ENCODE measurements at places on chromosomes 4 and X.
A peak's percentile ranks its signal among the peaks of the same experiment; 100 is the strongest.

GRCh38 chrX:17919896-17920446 is 58.9 kb upstream of the RAI2 start:
- DNase-seq, result no peak

DNA sequence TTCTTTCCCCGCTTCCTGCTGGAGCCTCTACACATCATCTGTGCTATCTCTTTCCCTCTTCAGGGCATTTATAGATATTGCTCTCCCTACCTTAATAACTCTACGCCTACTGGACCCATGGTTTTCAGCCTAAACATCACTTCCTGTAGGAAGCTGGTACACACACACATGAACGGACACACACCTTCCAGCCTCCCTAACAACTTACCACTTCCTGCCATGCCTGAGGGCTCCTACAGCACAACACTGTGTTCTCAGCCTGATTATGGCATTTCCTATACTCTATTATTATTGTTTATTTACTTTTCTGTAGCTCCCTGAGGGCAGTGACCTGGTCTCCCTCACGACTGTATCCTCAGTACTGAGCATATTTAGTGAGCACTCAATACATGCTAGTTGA is 163.6 kb upstream of the MAP3K15 start:
- peak; percentile 42 for DNase-seq

GRCh38 chr4:168725930-168726329 is 229.1 kb downstream of the PALLD start:
- DNase-seq, result no peak

DNA sequence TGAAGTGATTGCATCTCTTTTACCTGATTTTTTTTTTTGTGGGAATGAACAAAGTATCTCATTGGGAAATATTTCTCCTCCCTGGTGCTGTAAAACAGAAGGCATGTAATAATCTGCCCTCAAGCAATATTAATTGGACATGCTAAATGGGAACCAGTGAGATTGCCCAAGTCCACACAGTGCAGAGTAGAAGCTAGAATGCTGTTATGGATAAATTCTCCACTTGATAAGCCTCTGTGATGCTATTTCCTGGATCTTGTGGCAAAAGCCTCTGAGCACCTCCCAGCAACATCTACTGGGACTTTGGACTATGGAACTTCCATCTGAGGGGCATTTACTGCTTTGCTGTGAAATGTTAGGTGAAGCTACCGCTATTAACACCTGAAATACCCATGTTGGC is 46.9 kb upstream of the YTHDC1 start:
- no peak for DNase-seq

DNA sequence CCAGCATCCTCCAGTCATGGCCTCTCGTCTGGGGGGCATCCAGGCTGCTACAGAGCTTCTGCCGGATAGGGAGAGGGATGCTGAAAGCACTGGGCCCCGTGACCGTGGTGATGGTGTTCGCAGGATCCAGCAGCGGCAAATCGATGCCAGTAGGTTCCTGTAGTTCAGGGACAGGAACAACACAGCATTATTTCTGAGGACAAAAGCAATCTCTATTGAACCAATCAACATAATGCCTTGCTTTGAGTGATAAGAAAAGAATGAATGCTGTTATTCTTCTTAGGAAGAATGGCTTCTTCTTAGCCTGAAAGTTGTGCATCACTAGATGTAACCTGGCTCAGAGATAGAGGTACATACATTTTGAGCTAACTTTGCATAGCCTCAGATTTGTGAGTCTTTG is 378.6 kb downstream of the UNC5C start:
- DNase-seq, result no peak

- DNase-seq, result no peak
These were observed 77.2 kb upstream of the SPIN4 start for GRCh38 chrX:63428348-63428747.

DNA sequence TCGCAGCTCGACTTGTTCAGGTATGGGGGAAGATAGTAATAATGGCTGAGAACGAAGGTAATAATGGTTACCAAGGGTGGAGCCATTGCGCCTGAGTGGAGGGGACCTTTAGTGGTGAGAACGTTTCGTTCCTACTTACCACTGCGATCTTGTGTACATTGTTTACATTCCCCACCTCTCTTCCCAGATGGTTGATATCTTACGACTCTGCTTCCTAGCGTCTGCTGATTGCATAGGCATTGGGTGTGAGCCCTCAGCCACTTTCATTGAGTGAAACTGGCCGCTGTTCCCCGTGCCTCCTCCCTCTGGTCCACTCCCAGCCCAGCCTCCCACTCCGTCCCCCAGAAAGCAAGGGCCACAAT is 850 bp downstream of the IGBP1 start:
- DNase-seq, result no peak

GRCh38 chr4:36303426-36304137 is 22.2 kb downstream of the DTHD1 start:
- no peak for DNase-seq

DNA sequence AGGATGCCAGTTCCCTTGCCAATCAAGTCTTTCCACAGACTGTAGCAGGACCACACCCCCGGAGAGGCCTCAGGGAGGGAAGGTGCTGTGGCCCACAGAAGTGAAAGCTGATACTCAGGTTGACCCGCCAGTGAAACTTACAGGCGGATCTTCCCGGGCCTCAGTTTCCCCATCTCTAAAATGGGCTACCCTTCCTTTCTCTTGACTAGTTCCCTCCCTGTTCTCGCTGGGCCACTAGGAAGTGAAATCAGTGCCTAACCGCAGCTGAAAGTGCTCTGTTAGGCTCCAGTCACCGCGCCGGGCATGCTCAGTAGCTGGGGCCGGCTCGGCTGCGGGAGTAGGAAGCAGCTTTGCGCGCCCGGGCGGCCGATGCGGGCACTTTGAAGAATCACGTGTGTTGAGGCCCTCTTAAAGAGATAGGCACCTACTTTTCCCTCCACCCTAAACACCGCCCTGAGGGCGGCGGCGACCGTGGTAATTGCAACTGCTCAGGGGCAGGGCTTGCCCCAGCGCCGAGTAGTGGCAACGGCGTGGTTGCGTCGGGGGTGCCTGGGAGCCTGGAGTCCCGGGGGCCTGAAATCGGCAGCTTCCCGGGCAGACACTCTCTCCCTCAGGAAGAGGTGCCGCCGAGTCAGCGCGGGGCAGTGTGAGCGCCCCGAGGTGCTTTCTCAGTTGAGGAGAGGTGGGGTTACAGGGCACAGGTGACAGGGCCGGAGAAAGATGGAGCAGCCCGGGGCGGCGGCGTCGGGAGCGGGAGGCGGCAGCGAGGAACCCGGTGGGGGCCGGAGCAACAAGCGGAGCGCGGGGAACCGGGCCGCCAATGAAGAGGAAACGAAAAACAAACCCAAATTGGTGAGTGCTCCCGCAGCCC is at the start of gene DIAPH2:
Gene DIAPH2 (plus strand): TSS at position 504 of the 871 bp plus-strand sequence.
- peak; percentile 84 for DNase-seq

DNA sequence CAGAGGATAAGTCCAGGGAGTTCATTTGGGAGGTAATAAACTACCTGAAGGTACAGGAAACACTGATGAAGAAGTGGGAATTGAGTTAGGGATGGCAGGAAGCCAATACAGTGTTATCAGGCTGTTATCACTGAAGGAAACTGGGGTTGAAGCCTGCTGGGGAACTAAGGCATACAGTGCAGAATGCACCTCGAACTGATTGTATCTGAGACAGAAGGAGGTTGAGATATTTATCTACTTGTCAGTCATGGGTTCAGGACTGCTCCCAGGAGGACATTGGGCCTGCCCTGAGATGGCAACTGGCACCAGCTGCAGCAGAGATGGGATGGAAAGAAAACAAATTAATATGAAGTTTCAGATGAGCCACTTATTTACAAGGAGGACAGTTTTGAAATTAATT is 35.5 kb upstream of the CD38 start:
- DNase-seq, result no peak

- no peak for DNase-seq
These were observed 97.6 kb downstream of the RAB28 start for GRCh38 chr4:13386405-13387107.

DNA sequence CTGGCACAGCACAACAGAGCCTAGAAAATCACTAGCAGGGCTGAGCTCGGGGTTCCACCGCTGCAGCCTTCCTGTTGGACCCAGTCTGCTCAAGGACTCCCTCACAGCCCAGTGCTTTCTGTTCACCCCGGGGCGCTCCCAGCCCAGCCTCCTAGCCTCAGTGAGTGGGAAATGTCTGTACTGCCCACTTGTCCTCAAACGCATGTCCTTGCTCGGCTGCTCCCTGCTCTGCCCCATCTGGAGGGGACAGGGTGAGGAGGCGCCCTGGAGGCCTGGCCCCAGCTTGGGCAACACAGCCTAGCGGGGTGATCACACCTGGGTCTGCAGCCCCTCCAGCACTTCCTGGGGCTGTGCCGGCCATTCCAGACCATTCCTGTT is 11.9 kb upstream of the CCNQ start:
- DNase-seq, result no peak

GRCh38 chrX:70979136-70979762 is 48.4 kb upstream of the SLC7A3 start:
- DNase-seq, result no peak

DNA sequence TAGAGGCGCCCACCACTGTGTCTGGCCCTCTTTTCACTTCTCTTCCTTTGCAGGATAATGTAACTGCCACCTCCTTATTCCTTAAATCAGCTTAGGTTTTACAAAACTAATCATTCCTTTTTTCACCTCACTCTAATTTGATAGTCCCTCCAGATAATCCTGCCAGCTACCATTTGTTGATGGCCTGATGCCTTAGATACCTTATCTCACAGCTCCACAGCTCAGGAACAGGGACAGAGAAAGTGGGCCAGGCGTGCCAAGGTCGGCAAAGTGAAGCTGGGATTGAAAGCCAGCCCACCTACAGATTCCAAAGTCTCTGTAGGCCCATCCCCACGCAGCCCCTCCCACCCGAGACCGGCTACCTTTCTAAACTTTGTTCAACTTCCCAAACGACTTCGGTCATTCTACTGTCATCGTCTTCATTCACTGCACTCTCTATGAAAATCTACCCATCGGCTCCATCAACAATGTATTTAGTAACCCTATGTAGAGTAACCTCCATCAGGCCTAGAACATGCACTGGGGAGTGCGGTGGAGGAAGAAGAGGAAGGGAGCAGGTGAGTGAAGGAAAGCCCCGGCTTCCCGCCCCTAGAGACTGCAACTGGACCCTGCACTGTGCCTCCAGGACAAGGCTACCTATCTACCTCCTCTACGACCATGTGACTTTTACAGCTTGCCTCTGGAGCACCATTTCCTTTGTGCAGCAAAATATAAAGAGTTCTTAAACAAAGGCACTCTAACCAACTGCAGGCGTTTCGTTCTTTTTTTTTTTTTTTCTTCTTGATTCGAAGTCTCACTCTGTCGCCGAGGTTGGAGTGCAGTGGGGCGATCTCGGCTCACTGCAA is 1.5 kb downstream of the CASP6 start:
- DNase-seq, result no peak

- DNase-seq, result no peak
These were observed 342.3 kb downstream of the ZNF674 start for GRCh38 chrX:46202733-46203514.

DNA sequence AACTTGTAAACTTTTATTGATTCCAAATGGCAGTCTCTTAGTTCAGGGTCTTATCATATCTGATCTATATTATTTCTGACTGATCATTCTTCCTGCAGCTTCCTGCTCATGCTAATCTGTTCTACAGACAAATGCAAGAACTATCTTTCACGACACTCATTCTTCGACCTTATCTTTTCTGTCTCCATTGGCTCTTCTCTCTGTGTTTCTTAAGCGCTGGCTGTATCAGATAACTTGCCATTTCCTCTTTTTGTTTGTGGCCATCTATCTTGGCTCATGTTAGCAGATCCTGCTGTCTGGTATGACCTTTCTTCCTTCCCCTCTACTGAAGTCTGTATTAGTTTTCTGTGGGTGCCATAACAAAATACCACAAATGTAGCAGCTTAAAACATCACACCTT is 230.5 kb upstream of the PUDP start:
- no peak for DNase-seq

GRCh38 chr4:114754616-114755015 is 156.0 kb downstream of the UGT8 start:
- no peak for DNase-seq

DNA sequence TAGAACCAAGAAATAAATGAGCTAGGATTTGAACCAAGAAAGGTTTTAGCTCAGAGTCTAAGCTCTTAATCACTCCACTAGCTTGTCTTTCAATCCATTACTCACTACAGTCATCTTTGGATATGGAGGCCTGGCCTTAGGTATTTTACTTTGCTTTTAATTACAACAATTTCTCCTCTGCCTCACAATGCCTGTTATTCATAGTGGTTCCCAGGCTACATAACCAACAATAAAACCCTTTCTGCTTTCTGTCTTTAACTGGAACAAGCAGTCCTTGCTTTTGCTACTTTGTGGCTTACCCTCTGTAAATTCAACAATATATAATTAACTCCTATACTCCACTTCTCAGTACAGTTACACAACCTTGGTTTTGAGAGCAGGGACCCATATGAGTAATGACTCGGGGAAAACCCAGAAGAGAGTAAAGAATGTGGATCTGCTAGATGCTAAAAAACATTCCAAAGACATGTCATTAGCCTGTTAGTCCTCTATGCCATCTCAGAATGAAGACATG is 94.7 kb upstream of the NAP1L5 start:
- DNase-seq, result peak; percentile 69

DNA sequence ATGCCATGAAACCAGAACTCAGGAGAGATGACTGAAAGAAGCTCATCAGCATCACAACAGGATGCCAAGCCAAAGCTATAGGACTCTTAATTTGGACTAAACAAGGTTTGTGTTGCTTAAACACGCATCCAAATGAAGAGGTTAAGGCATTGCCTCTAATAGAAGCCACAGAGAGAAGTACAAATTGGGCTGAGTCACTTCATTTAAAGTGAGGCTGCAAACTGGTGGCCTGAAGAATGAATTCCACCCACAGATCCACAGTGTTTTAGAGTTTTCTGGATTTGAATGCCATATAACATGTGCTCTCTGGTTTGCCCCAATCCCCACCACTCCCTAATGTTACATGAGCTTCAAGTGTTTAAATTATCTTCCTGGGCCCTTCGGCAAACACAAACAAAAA is 103.5 kb downstream of the FIP1L1 start:
- DNase-seq, result no peak

- DNase-seq, result peak; percentile 1
These were observed 158.8 kb downstream of the ADGRA3 start for GRCh38 chr4:22356987-22357596.

DNA sequence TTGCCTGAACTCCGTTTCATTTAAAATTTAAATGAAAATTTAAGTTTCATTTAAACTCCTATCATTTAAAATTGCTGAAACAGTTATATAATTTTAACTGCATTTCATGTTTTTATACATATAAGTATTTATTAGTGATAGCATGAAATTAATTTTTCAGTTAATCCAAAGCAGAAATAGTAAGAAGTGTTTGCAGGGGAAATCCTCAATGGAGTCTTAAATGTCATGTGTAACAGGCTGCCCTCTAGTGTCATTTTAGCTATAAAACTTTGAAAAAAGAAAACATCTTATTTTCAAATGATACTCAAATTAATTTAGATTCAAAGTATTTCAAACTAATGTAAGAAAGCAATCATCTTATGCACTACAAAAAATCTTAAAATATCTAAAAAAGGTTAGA is 27.2 kb downstream of the TAPT1 start:
- no peak for DNase-seq

- peak; percentile 32 for DNase-seq
These were observed 551.4 kb downstream of the IQCM start for GRCh38 chr4:149264093-149264733.

GRCh38 chr4:121376556-121376955 is 4.3 kb downstream of the QRFPR start:
- no peak for DNase-seq
